Endodermal cell (in vitro differentiated cells): ENCODE measurements at places on chromosomes 4 and X. TPM values are rescaled to one million over a fixed set of nuclear protein-coding genes. Genes with fewer than 3 reads are reported as not detected.

DNA sequence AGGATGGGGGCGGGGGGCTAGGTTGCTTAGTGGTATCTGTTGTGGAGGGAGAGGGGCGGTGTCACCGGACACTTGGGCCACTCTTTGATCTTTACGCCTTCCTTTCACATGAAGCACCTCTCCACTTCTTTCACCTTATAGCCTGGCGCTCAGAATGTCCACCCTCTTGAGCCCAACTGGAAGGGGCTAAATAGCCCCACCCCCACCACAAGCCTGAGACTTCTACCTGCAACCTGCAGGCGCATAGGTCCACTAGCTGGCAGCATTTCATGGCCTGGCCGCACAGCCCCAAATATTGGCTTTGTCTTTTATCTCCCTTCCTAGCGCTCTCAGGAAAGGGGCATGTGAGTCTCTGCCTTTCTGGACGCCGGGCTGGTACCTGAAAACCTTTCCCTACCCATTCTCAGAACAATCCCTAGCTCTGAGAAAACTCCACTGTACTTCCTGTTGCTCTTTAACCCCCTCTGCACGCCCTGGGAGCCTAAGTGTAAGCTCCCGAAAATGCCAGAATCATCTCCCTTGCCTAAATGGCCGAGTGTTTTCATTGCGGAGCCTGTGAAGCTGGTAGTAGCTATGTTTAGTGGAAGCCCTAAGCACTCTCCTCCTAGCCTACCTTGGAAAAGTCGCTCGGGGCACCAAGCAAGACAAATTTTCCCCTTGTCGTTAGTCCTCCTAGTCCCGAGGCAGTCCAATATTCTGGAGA lies 1.2 kb upstream of the TRPC5 start:
- H3K36me3 ChIP-seq: no peaks in the 10 kb centered on the region
- H3K4me1 ChIP-seq: no peaks in the 10 kb centered on the region
- H3K27ac ChIP-seq: no peak overlapping the region
- H3K27me3 ChIP-seq: peaks cover 39% of the 10 kb centered on the region
- peak; percentile 78 for DNase-seq
- H3K4me3 ChIP-seq: peak overlapping the region; percentile 71

GRCh38 chr4:40827758-40828157 lies 78.0 kb downstream of the NSUN7 start:
- no peak overlapping the region for H3K4me3 ChIP-seq
- no peak for DNase-seq
- H3K27ac ChIP-seq: no peak overlapping the region
- H3K4me1 ChIP-seq: no peaks in the 10 kb centered on the region

GRCh38 chr4:44736900-44737299 lies 10.5 kb upstream of the GNPDA2 start:
- H3K4me3 ChIP-seq: no peak overlapping the region
- H3K27ac ChIP-seq: no peak overlapping the region
- H3K27me3 ChIP-seq: no peaks in the 10 kb centered on the region
- DNase-seq: no peak
- H3K4me1 ChIP-seq: no peaks in the 10 kb centered on the region
- no peaks in the 10 kb centered on the region for H3K36me3 ChIP-seq

GRCh38 chrX:97539970-97540519 lies 656.3 kb downstream of the RPA4 start:
- no peak overlapping the region for H3K27ac ChIP-seq
- H3K36me3 ChIP-seq: no peaks in the 10 kb centered on the region
- no peak overlapping the region for H3K4me3 ChIP-seq
- no peaks in the 10 kb centered on the region for H3K4me1 ChIP-seq

The PORCN gene
- total RNA-seq: 51.1 to 62.5 TPM (median 59.6 TPM) in 3 replicates

The AKAP17A gene
- 37.5 to 46.4 TPM (median 42.2 TPM) in 3 replicates for total RNA-seq
